ENCODE measurements at places on chromosomes 2 and 18. TPM values are rescaled to one million over a fixed set of nuclear protein-coding genes. Genes with fewer than 3 reads are reported as not detected.

GRCh38 chr2:223549215-223549614 is 52.9 kb downstream of the SCG2 start:
- DNase-seq = peak; percentile 93

GRCh38 chr2:235000426-235001236 is 48.8 kb downstream of the SH3BP4 start:
- DNase-seq = no peak

DNA sequence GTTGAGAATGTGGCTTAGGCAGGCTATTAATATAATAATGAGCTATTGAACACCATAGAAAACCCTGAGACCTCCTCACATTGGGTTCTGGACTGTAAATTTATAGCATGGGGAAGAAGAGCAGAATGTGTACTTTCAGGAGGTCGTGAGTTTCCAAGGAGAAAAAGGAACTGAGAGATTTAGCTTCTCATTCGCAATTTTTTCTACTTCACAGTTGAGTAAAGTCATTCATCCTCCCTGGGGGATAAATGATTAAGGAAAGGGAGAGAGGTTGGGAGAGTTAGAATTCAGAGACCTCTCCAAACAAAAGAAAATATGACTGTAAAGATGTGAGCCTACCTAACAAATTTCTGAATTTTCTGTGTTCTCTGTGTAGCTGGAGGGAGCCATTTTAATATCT is 205.8 kb upstream of the CYRIA start:
- DNase-seq = no peak

DNA sequence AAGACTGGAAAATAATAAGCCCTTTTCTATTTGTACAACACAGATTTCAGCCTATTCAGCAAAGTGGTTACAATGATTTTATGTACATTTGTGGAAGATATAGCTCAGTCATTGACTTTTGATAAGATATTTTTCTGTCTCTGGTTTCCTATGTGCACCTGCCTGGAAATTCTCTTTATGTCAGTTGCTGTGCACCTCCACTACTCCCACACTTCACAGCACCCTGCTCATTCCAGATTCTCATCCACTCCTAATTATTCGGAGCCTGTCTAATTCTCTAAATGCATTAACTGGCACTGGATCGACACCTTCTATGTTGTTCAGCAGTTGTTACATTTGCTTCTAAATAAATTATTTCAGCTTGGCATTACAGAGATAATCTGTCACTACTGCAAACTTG is 275.1 kb upstream of the RND3 start:
- no peak for DNase-seq

DNA sequence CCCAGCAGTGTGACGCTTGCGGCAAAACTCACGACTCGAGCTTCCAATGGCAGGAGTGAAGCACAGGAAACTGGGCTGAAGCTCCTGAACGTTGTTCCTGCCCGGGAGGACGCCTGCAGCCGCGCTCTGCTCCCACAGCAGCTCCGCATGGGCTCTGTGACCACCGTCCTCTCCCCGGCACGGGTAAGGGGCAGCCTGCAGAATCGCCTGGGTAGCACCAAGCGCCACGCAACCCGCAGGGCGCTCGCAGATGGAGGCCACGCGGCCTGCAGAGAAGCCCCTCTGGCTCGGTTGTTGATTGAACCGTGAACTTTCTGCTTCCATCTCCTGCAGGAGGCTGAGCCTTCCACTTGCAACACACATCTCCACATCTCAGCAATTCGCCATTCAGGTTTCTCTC is 63.3 kb upstream of the ZNF236 start:
- no peak for DNase-seq

DNA sequence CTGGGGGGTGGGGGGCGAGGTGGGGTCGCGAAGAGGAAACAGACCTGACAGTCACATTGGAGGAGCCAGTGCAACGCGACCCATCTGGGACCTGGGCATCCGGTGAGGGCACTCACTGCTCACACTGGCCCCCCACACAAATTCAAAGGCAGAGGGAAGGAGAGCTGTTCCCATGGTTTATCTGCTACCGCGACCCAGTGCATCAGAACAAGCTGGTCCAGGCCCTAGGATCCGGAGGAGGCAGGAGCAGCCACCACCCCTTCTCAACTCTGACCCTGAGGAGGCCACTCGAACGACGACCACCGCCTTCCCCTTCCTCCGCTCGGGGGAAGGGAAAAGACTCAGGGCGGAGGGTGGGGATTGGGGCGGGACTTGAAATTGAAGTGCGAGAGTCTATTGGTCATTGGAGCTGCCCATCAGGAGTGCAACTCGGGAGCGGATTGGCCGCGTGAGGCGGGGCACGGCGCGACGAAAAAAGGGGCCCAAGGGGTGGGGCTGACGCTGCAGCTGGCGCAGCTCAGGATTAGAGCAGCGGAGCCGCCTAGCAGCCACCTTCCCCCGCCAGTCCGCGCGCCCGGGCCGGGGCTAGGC is at the start of gene CDK5R2:
Gene CDK5R2 (plus strand): TSS at position 526 of the 591 bp plus-strand sequence. CDS start 155 bp downstream, outside the sequence.
- peak; percentile 85 for DNase-seq

- DNase-seq = no peak
Measured at GRCh38 chr2:72949642-72950041, 32.3 kb downstream of the EMX1 start.

DNA sequence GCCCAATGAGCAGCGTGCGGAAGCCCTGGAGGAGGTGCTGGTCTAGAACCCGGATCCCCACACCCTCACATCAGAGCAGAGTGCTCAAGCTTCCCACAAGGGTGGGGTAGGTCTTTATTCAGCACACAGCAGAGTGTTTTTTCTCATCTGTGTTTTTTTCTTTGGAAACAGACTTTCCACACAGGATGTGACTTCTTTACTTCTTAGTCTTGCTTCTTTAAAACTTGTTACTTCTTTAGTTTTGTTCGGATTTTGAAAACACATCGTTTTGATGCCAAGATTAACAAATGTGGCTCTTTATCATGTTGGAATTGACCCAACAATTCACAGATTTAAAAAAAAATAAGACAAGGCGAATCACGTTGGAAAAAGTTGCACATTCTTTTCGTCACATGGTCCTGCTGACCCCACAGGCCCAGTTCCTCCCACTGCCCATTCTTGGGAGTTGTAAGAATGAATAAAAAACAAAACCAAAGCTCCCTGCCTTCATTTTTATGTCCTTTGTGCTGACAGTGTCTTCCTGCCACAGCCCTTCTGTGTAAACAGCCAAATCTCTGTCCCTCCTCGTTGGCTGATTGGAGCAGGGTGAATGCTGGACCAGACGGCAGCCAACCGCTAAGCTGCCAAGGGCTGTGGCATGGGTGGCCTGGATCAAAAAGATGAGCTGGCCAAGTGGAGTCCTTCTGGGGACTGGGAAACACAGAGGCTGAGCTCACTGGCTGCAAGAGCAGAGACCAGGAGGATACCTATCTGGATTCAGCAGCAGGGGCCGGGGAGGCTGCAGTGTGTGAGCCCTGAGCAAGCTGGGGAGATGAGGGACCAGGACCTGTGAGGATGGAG is 81.6 kb downstream of the TWIST2 start:
- DNase-seq = peak; percentile 63

DNA sequence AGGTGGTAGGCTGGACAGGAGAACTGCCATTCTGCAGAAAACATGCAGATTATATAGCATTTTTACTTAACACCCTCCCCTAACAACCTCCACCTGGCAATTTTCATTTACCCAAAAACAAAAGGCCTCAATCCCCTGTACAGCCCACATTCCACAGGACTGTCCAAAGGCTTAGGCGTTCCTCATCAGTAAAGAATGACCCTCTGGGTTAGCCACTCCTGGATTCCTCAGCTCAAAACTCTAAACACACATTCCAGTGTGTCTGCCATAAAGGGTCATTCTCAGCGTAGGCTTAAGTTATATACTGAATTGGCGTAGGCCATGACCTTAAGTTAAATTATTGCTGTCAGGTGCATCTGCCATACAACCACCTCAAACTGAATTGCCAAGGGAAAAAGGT is 261.8 kb upstream of the CHAC2 start:
- DNase-seq = no peak

GRCh38 chr2:64601785-64602391 is 51.8 kb downstream of the SERTAD2 start:
- DNase-seq = no peak

- DNase-seq = no peak
Measured at GRCh38 chr2:104858006-104858978, 4.4 kb downstream of the POU3F3 start.

DNA sequence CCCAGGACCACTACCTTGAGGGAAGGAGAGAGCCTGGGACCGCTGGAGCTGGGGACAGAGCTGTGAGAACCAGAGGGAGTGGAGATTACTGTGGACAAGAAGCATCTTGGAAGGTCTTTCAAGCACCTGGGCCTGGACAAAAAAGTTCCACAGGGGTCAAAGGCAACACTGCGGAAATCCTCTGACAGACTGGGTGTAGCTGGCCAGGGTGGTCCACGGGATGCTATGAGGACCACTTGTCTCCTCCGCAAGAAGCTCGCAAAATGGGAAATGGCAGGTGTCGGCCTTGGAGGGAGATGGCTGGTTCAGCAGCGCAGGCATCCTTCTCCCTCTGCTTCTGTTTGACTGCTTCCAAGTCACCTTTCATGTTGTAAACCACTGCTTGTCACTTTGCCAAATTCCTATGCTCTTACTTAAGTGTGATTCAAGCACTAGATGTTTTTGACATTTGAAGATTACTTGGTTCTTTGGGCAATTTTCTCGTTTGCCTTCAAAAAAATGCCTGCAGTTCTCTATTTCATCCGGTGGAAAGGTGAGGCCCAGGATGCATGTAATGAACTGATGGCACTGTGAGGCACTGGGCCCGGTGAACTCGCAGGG is 27.7 kb downstream of the KLHL29 start:
- DNase-seq = no peak

- DNase-seq = no peak
Measured at GRCh38 chr2:9710311-9710710, 79.5 kb upstream of the YWHAQ start.

DNA sequence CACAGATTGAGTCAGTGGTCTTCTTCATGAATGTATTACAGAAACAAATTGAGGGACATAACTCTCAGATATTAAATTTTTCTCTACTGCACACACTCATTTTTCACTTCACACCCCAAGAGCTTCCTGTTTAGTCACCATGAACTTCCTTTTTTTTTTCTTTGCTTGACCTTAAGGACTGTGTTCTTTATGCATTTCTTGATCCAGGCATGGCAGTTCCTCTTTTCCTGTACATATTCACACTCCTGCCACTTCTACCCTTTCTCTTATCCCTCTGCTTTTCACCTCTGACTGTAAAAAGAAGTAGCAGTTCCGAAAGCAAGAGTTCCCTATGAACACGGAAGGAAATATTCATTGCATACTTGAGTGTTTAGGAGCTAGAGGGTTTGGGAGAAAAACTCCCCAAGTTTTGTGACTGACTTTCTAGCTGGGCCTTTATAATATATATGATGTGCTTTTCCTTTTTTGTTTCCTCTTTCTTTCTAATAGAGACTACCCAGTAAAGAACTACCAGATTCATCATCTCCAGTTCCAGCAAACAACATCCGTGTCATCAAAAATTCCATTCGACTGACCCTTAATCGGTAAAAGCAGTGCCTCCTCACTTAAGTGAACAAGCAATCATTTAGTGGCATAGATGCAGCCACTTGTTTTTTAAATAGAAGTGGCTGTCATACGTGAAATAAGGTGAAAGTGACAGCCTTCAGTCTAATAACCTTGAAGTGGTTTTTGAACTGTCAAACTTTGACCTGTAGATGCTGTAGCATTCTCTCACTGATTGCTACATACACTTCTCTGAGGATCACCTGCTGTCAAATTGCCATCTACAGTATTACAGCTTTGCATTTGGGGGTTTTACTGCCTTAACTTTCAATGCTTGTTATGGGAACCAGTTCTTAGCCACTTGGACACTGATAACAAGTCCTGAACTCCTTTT is 40.8 kb downstream of the PAPOLG start:
- peak; percentile 76 for DNase-seq

DNA sequence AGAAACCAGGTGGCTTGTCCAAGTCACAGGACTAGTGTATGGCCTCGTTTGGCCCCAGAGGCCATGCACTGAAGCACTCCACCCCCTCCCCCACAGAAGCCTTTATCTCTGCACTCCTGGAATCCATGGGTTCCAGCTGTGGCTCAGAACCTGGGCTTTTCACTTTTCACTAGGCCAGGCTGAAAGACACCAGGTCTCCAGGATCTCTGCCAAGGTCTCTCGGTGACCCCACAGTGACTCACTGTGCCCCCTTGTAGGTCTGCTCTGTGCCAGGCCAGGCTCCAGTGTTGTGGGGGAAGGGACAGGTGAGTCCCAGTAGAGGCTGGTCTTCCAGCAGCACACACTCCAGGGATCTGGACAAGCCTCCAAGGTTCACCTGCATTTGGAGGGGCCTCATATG is 31.0 kb upstream of the GLI2 start:
- no peak for DNase-seq

DNA sequence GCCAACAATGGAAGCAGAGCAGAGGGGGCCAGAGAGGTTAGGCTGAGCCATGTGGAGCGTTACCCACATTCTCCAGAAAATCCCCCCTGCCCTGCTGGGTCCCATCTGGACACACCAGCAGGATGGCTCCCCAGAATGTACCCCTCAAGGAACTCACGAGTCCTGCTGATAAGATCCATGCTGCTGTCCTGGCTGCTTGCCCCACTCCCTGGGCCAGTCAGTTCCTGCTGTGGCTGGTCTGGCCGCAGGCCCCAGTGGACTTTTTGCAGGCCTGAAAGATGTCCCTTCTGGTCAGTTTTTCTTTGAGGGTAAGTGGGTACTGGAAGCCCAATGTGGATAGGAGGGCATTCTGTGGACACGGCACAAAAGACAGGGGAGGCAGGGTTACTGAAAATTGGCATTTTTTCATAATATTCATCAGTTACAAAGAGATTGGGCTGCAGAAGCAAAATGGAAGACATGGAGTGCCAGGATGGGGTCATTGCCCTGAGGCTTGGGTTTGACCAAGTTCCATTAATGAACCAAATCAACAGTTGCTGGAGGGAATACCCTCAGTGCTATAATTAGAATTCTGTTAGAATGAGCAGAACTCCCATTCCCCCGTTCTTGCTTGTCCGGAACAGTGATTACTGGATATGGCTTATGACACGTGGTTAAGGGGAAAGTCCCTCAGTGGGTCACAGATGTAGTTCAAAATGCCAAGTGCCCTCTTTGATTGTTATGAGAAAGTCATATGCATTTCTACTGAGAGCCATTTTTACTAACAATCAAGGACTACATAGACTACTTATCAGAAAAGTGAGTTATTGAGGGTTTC is 38.7 kb downstream of the SLC4A5 start:
- no peak for DNase-seq

GRCh38 chr18:11860594-11861450 is 9.6 kb downstream of the CHMP1B start:
- no peak for DNase-seq

DNA sequence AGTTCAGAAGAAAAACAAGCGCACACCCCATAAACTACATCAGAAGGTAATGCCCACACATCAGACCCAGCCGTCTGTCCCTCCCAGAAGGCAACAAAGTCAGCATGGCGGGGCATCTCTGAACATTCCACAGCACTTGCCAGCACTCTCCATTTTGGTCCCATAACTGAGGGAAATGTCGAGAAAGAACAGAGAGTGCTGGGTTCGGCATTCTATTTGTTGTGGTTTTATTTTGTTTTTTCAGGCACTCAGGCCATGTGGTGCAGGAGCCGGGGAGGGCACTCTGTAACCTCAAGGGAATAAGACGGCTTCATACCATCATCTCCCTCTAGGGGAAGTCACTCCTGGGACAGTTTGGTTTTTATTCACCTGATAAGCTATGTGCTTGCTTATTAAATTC is 156.0 kb downstream of the SEPTIN10 start:
- no peak for DNase-seq

- DNase-seq = no peak
Measured at GRCh38 chr18:77700051-77700450, 450.4 kb downstream of the GALR1 start.

RGPD3 gene
- under 0.01 TPM for total RNA-seq

CHST10 gene
- 6.5 TPM for total RNA-seq

PRKAG3 gene
- total RNA-seq = not detected

BOLL gene
- total RNA-seq = not detected

PSMA8 gene
- total RNA-seq = not detected

MC4R gene
- total RNA-seq = not detected

All from lung microvascular endothelial cell (primary cell).